ENCODE measurements at places on chromosomes 13 and 19. TPM values are rescaled to one million over a fixed set of nuclear protein-coding genes. Genes with fewer than 3 reads are reported as not detected.

Gene SERPINE3
- not detected for polyA plus RNA-seq

Gene SIAH3
- 0.39 TPM for polyA plus RNA-seq

Gene CELF5
- polyA plus RNA-seq: 33.6 TPM

Gene PRSS57
- polyA plus RNA-seq: not detected

Gene BEST2
- 0.20 TPM for polyA plus RNA-seq

Gene NDUFA11
- polyA plus RNA-seq: 691 TPM

Gene NLRP11
- not detected for polyA plus RNA-seq

Gene TNFAIP8L1
- polyA plus RNA-seq: 38.6 TPM

Gene IGSF23
- polyA plus RNA-seq: not detected

Gene WDR62
- polyA plus RNA-seq: 16.5 TPM

Gene MEIOSIN
- polyA plus RNA-seq: not detected

Gene IQCN
- polyA plus RNA-seq: 7.6 TPM

Gene RTBDN
- polyA plus RNA-seq: 20.0 TPM

Gene PSG1
- polyA plus RNA-seq: not detected

Gene ZNF628
- polyA plus RNA-seq: 6.5 TPM

Gene ZNF471
- polyA plus RNA-seq: 1.8 TPM

Gene PTPRS
- polyA plus RNA-seq: 52.5 TPM

Gene FREM2
- polyA plus RNA-seq: 1.2 TPM

Gene SNRPA
- polyA plus RNA-seq: 96.2 TPM

Gene GADD45B
- polyA plus RNA-seq: 28.4 TPM

Gene HIPK4
- polyA plus RNA-seq: not detected

Gene ATP8A2
- polyA plus RNA-seq: 24.9 TPM

Gene IL27RA
- 2.5 TPM for polyA plus RNA-seq

Gene OR10H1
- polyA plus RNA-seq: not detected

Gene ADGRE2
- 0.73 TPM for polyA plus RNA-seq

Gene NUMBL
- polyA plus RNA-seq: 27.2 TPM

Gene ZNF470
- 3.9 TPM for polyA plus RNA-seq

Gene TEKTIP1
- polyA plus RNA-seq: 1.9 TPM

Gene CBARP
- 11.2 TPM for polyA plus RNA-seq

Gene FGF21
- 3.6 TPM for polyA plus RNA-seq

Gene EBPL
- polyA plus RNA-seq: 9.7 TPM

Gene MADCAM1
- polyA plus RNA-seq: 3.4 TPM

Gene CPAMD8
- 4.1 TPM for polyA plus RNA-seq

Gene ZSCAN22
- polyA plus RNA-seq: 1.4 TPM

Gene IFNL4
- polyA plus RNA-seq: not detected

Gene MAMSTR
- polyA plus RNA-seq: 3.6 TPM

Gene CYP4F2
- polyA plus RNA-seq: not detected

Gene LINGO3
- polyA plus RNA-seq: 3.2 TPM

Gene SCGB2B2
- polyA plus RNA-seq: not detected

Gene HCN2
- 69.0 TPM for polyA plus RNA-seq

Gene TEX26
- polyA plus RNA-seq: 0.34 TPM

Gene NTN5
- 0.78 TPM for polyA plus RNA-seq

Gene TYK2
- polyA plus RNA-seq: 60.3 TPM

Gene ZNF541
- 0.08 TPM for polyA plus RNA-seq

Gene FGF9
- 2.0 TPM for polyA plus RNA-seq

Gene FAM32A
- polyA plus RNA-seq: 91.9 TPM

Gene RASAL3
- 1.1 TPM for polyA plus RNA-seq

Gene FGF14
- polyA plus RNA-seq: 69.9 TPM

Gene INTS6
- 4.4 TPM for polyA plus RNA-seq

Gene UHRF1
- 25.6 TPM for polyA plus RNA-seq

Gene FOSB
- 0.92 TPM for polyA plus RNA-seq

Gene ACP5
- polyA plus RNA-seq: 12.8 TPM

Gene GNG7
- 32.9 TPM for polyA plus RNA-seq

Gene S1PR2
- 5.0 TPM for polyA plus RNA-seq

Gene ZNF526
- 6.3 TPM for polyA plus RNA-seq

Gene SLITRK5
- 0.64 TPM for polyA plus RNA-seq

Gene SIGLEC12
- polyA plus RNA-seq: 0.51 TPM

Gene KLF12
- polyA plus RNA-seq: 4.1 TPM

All from brain (organoid and tissue), 16 donors.